Uterus (tissue), 4 donors: ENCODE measurements at places on chromosomes 16 and 17. TPM values are rescaled to one million over a fixed set of nuclear protein-coding genes. Genes with fewer than 3 reads are reported as not detected.

GRCh38 chr17:29141514-29141876, 38.7 kb downstream of the MYO18A start:
- no peaks in the 10 kb centered on the region for H3K36me3 ChIP-seq
- H3K4me3 ChIP-seq = no peak overlapping the region
- DNase-seq = no peak
- no peaks in the 10 kb centered on the region for H3K27me3 ChIP-seq

- DNase-seq = no peak
- H3K4me3 ChIP-seq = no peak overlapping the region
These were observed 19.5 kb downstream of the PLLP start for GRCh38 chr16:57264950-57265371.

- H3K27ac ChIP-seq = no peak overlapping the region
- no peak for DNase-seq
- H3K4me1 ChIP-seq = no peaks in the 10 kb centered on the region
- no peaks in the 10 kb centered on the region for H3K36me3 ChIP-seq
- no peaks in the 10 kb centered on the region for H3K27me3 ChIP-seq
- H3K4me3 ChIP-seq = no peak overlapping the region
These were observed 21.4 kb upstream of the PITPNM3 start for GRCh38 chr17:6577686-6578263.

GRCh38 chr16:81214745-81215166, 23.7 kb upstream of the BCO1 start:
- H3K4me3 ChIP-seq = no peak overlapping the region
- no peaks in the 10 kb centered on the region for H3K4me1 ChIP-seq
- no peaks in the 10 kb centered on the region for H3K36me3 ChIP-seq
- no peak for DNase-seq
- H3K27me3 ChIP-seq = no peaks in the 10 kb centered on the region

Gene NETO2
- 0.55 TPM for total RNA-seq

Gene ZNF785
- 6.8 TPM for total RNA-seq

DNA sequence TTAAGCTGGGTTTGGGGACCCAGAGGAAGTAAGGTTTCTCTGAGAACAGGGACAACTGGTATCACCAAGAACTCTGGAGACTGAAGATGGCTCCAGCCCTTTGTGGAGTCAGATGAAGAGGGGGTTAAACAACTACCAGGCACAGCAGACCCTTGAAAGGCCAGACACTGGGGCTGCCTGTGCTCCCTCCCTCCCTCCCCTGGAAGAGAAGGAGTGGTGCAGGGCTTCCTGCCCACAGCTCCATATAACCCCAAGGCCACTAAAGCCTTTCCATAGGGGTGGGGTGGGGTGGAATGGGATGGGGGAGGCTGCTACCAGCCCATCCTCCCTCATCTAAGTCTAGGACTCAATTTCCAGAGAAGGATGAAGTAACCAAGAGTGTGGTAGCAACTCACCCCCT, 66.7 kb downstream of the CCDC182 start:
- no peaks in the 10 kb centered on the region for H3K27me3 ChIP-seq
- no peak overlapping the region for H3K4me3 ChIP-seq
- no peaks in the 10 kb centered on the region for H3K4me1 ChIP-seq
- no peak for DNase-seq
- H3K36me3 ChIP-seq = no peaks in the 10 kb centered on the region
- no peak overlapping the region for H3K27ac ChIP-seq
